T1000 (cell line): ENCODE measurements at places on chromosomes 11 and 22.

DNA sequence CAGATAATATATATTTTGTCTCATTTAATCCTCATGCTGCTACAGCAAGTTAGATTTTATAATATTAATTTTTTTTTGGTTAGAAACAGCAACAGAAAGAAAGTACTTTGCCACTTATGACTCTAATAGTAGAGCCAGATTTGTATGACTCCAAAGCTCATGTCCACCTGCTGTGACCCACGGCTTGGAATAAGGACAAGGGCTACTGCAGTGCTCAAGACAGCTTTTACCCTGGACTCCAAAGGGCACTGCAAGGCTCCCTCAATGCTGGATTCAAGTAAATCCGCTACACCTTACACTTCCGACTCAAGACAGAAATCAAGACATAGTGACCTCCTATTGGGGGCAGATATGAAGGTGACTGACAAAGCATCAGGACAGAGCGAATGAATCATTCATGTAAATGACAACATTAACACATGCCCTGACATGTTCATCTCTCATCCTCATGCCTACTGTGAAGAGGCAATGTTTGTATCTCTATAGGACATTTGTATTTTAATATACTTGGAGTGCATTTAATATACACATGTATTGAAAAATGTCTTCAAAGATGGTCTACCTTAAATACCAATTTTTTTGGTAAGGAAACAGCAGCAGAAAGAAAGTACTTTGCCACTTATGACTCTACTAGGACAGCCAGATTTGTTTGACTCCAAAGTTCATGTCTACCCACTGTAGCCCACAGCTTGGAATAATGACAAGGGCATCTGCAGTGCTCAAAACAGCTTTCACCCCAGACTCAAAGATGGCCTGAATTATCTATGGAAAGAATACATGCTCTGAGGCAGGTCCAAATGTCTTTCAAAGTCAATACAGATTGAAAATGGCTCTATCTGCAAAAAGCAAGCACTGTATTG is 375.6 kb upstream of the CCDC90B start:
- no peak for DNase-seq

DNA sequence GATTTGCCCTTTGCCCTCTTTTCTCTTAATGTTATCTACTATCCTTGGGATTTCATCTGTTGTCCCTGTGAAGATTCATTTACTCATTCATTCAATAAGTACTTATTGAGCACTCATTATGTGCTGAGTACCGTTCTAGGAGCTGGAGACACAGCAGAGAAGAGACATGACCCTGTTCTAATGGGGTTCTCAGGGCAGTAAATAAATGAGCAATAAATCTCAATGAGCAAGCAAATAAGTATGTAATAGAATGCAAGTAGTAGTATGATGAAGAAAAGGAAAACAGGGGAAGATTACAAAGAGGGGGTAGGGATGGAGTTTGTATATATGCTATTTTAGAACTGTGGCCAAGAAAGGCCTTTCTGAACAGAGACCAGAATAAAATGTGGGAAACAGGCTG is 34.2 kb upstream of the NRIP3 start:
- DNase-seq: no peak

DNA sequence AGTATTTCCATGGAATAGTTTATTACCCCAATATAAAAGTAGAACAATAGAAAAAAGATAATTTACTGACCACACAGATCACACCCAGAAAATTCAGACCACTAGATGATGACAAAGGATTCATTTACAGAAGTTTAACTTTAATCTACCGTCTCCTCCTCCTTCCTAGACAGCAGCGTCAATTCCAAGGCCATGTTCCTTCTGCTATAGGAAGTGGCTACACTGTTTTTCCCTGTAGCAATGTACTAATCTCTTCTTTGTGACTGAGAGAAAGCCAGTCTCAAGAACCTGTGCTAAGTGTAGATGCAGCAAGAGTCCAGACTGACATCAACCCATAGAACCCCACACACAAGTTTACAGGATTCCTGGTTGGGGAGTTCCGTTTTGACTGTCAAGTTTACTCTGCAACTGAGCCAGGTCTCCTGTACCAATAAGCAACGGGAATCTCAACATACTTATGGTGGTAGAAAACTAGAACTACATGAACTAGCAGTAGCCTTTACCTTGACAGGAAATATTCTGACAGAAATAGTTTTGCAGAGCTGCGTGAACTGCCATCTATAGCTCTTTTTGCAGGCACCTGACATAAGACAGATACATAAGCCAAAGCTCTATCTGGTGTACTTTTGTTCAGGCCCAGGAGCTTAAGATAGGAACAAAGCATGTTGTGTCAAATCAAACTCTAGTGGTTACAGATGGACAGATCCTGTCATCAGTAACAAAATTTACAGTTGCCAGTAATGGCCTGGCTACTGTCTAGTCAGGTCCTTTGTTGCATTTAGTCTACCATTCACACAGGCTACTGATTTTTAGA is 42.9 kb downstream of the MRTFA start:
- no peak for DNase-seq

DNA sequence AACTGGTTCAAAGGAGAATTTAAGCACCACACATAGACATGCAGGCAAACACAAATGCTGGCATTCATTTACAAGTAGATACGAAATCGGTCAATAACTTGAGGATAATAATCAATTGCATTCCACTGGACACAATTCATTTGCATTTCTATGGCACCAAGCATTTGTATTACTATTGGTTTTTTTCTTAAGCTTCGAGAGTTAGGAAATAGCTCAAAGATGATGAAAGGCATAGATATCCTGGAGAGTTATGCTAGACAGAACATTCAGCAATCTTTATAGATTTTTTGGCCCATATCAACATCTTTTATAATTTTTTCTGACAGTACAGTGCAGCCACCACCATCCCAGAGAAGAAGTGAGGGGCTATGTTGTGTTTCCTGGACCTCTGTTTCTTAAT is 544.4 kb downstream of the MIAT start:
- no peak for DNase-seq

- no peak for DNase-seq
These were observed 644.4 kb downstream of the TBC1D22A start for GRCh38 chr22:47406896-47407295.

GRCh38 chr11:114438303-114438702 is 964 bp upstream of the REXO2 start:
- no peak for DNase-seq

GRCh38 chr22:45826520-45826919 is 150.4 kb downstream of the WNT7B start:
- no peak for DNase-seq

GRCh38 chr11:102853956-102854355 is 10.5 kb upstream of the MMP3 start:
- DNase-seq: no peak

GRCh38 chr11:115848611-115849010 is 344.4 kb upstream of the CADM1 start:
- DNase-seq: no peak

DNA sequence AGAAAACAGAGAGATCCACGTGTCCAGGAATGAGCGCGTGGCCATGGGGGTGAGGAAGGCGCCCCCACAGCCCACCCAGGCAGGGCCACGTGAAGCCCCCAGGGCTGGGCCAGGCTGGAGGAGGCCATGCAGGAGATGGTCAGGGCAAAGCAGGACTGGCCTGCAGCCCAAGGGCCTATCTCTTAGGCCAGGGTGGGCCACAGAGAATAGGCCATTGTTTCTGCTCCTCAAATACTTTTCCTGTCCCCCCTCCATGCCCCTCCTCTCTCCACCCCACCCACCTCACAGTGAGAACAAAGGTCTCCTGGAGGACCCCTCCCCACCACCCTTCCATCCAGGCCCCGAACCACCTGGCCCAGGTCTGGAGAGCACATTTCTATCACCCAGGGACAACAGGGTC is 8.3 kb upstream of the CDC42EP1 start:
- DNase-seq: no peak

GRCh38 chr11:64026575-64027205 is 9.0 kb upstream of the FLRT1 start:
- no peak for DNase-seq

DNA sequence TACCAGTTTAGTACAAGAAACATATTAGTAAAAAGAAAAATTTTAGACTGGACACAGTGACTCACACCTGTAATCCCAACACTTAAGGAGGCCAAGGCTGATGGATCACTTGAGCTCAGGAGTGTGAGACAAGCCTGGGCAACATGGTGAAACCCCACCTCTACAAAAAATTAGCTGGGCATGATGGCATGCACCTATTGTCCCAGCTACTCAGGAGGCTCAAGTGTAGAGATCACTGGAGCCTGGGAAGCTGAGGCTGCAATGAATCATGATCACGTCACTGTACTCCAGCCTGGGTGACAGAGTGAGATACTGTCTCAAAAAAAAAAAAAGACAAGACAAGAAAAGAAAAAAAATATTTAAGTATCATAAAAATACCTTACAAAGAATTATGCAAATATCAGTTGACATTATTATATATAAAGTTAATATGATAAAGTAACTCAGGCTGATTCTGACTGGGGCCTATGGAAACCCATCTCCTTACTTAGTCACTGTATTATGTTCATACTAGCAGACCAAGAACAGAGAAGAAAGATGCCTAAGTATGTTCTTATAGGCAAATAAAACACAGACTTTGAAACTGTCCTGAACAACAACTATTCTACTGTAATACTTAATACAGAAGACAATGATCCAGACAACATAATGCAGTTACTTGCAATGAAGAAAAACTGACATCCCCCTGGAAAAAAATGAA is 27.3 kb downstream of the FAM168A start:
- no peak for DNase-seq

GRCh38 chr11:12376259-12377081 is 901 bp upstream of the PARVA start:
- no peak for DNase-seq

DNA sequence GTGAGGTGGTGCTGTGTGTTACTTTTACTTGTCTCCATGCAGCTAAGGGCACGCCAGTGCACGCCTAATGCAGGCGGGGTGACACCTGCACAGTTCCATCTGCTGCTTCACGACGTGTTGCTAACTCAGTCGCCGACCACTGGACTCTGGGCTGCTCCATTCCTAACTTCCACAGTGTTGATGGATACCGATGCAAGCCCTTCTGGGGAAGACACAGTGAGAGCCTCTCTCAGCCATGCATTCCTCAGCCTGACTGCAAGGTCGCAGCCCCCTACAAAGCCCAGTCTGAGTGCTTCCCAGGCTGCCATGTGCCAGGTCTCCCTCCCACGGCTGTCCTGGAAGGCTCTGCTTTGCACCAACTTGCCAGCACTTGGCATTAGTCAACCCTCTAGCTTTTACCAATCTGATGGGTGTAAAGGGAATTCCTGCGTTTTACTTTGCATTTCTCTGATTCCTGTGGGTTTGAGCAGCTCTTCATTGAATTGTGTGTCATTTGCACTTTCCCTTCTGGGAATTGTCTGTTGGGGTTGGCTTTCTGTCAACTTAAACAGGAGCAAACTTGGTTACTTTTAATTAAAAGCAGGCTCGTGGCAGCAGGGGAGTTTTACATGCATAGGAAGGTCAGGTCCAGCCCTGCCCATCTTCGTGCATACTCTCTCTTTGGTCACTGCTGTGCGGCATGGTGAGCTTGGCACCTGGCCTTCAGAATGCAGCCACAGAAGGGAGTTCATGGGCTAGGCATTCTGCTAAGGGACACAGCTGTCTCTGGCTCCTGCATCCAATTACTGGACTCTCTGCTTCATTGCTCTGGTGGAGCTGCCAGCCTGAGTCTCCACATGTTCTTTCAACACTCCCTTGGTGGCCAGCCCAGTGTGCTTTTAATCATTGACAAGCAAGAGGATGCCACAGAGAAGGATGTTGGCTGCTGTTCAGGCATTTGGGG is 34.6 kb upstream of the SHANK2 start:
- peak; percentile 86 for DNase-seq

- DNase-seq: no peak
These were observed 173.5 kb downstream of the TTC28 start for GRCh38 chr22:28506150-28506535.

GRCh38 chr11:134844838-134845237 is 432.8 kb upstream of the B3GAT1 start:
- no peak for DNase-seq

- no peak for DNase-seq
These were observed 92.8 kb downstream of the USP35 start for GRCh38 chr11:78281511-78281910.

GRCh38 chr11:134030853-134031252 is 38.0 kb upstream of the JAM3 start:
- DNase-seq: no peak
